Pancreas (tissue), 10 donors: ENCODE measurements at places on chromosomes 5 and 9. TPM values are rescaled to one million over a fixed set of nuclear protein-coding genes. Genes with fewer than 3 reads are reported as not detected.
A peak's percentile ranks its signal among the peaks of the same experiment; 100 is the strongest.

The WDR70 gene
- 16.0 TPM for total RNA-seq

The LCN9 gene
- not detected for total RNA-seq

The SLC27A6 gene
- total RNA-seq: 0.05 TPM

DNA sequence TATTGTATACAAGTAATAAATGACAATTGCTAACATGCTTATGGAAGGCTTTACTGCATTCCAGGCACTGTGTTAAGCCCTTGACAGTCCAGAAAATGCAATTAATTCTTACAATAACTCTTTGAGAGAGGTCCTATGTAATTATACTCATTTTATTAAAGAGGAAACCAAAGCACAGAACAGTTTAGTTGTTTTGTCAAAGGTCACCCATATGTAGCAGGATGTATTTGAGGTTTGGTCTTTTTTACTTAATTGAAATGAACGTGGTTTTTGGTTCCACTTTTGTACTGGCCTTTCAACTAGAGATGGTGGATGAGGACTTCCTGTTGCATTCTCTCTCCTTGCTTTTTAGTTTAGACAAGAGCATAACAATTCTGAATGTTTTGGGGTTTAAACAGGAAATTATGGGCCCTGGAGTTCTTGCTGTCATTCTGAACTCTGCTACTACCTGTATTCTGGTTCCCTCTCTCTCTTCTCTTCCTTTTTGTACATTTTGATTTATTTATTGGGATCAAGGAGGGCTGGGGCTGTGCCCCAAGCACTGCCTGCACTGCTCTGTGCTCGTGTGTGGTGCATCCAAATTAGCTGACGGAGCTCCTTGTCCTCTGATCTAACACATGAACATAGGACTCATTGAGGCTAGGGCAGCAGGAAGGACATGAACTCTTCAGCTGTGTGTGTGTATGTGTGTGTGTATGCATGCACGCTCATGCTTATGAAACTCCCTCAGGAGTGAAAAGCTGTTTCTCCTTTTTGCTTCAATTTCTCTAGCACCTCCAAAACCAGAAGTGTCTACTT lies 47.4 kb downstream of the SLC28A3 start:
- no peak for DNase-seq

DNA sequence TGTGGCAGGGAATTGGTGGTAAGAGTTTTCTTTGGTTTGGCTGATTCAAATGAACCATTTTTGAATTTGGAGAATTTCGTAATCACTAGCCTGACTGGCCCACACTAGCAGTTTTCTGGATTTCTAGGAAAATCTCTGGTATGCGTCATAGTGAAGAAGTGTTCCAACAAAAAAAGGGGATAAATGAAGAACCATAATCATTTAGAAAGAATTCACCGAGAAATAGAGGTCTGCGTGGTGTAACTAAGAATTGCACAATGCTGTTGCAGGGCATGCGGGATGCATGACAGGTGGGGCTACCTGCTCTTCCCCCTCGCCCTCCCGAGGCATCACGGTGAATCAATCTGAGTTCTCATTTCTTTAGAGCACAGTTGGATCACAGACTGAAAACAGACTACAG lies 232.3 kb upstream of the PAPPA start:
- DNase-seq: no peak

DNA sequence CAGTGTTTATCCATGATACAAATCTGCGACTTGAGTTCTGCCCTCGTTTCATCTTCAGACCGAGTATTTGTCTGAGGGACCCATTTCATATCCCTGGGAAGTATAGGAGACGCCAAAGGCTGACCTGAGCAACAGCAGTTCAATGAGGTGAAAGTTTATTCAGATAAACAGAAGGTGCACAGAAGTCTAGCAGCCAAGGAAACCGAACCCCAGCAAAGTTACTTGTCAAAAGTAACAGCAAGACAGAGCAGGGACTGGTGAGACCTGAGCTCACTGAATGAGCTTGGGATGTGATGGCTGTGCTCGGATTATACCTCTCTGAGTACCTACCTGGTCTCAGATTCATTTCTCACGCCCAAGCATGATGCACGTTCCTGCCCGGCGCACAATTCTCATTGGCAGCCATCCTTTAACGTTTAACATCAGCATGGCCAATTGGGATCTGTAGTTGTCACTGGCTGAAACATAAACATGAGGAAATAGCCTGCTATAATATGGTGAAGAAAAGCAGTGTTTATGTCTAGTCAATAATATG lies 599 bp downstream of the LYRM7 start:
- no peak for DNase-seq

GRCh38 chr5:180647465-180647864 lies 1.9 kb downstream of the FLT4 start:
- peak; percentile 55 for DNase-seq

DNA sequence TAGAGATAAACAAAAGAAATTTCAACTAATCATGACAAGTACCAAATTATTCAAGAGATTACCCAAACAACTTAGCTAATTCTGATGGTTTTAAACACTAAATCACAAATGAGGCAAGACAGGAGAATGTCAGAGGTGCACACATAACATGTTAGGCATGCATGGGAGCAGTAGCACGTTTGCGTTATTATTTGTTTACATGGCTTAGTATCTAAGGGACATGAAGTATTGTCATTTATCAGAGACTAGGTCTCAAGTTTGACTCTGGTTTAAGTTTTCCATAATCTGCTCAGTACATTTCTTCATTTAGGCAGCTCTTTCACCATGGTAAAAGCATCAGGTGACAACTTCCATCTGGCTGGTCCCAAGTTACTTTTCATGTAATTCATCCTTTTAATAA lies 244.1 kb upstream of the TNC start:
- DNase-seq: no peak

DNA sequence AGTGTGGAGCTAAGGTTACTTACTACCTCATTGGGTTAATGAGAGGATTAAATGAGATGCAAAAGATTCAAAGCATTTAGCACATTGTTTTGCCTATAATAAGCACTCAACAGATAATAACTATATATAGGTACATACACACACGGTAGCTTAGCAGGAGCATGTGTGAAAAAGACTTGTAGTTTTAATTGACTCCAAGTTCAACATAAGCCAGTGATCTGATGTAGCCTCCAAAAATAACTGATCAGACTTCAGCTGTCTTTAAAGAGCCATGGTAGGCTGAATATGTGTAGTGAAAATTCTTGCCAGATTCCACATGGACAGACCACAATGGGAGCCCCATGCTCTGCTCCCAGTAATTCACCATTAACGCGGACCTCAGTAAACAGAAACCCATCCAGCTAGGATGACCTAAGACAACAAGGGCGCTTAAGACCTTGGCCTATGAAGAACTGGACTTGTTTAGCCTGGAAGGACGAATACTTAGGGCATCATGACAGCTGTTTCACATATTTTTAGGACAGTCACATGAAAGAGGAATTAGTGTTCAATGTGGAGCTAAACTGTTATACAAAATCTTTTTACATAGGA lies 115.1 kb upstream of the ZNF366 start:
- DNase-seq: no peak

DNA sequence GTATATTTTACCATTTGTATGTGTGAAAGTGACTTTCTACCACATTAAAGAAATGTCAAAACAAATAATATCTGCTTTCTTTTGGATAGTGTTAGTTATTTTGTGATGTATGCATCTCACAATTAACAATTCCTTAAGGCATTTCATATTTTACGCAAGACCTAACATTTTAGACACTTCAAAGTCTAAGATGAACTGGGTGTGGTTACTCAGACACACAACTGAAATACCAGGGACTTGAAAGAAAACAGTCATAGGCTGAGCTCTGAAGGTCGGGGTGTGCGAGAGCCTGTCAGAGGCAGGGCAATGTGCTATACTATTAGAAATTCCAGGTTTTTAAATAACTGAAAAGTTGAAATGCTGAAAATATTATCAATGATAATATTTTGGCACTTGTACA lies 44.5 kb upstream of the ZNF622 start:
- DNase-seq: no peak

DNA sequence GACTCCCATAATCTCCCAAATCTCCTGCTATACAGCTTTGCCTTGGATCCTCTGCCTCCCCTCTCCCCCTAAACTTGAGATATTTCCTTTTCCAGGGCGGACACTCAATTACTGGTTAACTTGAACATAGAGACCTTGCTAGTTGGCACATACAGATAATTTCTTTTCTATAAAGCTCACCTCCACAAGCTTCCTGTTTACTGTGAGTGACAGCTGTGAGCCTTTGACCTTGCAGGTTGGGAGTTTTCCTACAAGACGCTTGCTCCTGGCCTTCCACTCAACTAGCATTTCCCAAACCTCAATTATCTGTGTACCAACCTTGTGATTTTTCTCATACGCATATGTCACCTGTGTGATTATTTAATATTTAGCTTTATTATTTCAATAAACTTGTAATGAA lies 114.5 kb downstream of the GNA14 start:
- DNase-seq: no peak

GRCh38 chr9:135671591-135672041 lies 8.5 kb downstream of the LCN9 start:
- no peak for DNase-seq

DNA sequence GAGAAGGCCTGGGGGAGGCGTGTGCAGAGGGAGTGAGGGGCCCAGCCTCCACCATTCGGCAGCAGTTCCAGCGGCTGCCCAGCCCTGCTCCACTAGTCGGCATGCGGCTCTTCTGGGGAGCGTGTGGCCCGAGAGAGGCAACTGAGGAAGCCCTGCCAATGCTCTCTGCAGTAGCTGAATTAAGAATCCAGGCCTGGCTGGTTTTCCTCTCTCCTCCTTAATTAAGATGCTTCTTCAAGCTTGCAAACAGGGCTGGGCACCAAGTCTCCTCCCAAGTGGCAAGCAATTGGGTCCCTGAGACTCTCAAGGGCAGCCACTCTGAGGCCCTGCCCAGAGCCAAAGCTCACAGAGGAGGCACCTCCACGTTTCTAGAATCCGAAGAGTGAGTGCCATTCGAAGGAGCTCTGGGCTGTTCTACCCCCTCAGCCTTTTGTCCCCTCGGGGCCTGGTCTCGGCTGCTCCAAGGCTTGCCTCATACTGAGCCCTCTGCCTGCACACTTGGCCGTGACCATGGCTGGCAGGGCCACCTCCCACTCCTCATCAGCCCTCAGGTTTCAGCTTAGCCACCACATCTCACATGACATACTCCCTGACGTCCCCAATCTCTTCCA lies 75.4 kb upstream of the LRRTM2 start:
- DNase-seq: no peak

DNA sequence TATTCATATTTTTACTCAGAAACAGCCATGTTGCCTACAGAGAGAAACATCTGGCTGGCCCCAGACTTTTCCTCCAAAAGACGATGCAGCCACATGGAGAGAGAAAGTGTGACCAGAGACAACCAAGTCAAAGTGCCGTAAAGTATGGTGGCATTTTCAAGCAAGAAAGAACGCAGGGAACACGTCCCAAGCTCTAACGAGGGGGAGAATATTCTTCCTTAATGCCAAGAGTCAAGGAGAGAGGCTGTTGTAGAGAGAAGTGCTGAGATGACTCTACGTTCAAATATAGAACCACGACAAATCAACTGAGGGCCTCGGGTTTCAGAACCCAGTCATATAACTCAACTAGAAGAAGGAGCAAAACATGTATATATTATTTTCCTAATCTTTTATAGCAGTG lies 55.9 kb downstream of the FNBP1 start:
- DNase-seq: no peak

GRCh38 chr9:138022121-138022741 lies 144.6 kb downstream of the CACNA1B start:
- DNase-seq: peak; percentile 64

DNA sequence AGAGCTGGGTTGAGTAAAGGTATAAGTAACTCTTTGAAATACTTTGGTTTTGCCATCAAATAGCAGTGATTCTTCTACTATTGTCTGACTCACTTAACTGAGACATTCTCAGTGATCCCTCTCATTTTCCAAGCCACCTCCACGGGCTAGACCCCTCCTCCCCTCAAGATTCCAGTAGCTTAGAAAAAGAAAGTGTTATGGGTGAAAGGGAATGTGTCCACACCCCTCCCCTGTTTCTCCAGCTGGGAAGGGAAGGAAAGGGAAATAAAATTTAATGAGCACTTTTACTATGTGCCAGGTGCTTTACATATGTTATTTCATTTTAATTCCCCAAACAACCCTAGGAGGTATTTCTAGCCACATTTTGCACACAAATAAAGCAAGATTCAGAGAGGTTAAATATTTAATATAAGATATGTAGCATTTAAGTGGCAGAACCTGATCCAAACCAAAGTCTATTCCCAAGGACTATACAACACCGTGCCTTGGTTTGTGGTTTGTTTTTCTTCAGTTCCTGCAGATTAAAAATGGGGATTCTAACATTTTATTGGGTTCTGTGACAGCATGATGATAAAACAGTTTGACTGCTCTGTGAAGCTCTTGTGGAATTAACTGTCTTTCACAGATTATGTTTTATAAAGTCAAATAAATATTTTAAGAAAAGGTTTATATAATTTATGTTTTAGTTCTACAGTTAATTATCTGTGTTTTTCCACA lies 135.9 kb downstream of the ZSWIM6 start:
- DNase-seq: no peak
